ENCODE measurements at places on chromosomes 1 and 21.

DNA sequence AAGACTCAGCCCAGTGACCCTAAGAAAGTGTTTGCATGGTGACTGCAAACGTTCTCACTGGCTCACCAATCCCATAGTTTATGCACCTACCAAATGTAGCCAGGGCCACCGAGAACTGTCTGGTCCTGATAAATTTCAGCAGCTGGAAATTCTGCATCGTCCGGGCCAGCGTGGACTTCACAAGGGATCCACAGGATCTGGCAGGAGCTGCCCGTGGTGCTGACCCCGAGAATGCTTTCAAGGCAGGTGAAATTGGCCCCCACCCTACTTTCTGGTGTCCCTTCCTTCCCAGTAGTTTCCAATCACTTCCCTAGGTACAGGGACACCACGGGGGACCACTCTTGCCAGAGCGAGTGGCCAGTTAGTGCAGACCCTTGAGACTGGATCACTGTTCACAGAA lies 26.2 kb downstream of the UBASH3A start:
- peak; percentile 59 for DNase-seq

GRCh38 chr1:93651695-93652094 lies 29.9 kb downstream of the BCAR3 start:
- no peak for DNase-seq

DNA sequence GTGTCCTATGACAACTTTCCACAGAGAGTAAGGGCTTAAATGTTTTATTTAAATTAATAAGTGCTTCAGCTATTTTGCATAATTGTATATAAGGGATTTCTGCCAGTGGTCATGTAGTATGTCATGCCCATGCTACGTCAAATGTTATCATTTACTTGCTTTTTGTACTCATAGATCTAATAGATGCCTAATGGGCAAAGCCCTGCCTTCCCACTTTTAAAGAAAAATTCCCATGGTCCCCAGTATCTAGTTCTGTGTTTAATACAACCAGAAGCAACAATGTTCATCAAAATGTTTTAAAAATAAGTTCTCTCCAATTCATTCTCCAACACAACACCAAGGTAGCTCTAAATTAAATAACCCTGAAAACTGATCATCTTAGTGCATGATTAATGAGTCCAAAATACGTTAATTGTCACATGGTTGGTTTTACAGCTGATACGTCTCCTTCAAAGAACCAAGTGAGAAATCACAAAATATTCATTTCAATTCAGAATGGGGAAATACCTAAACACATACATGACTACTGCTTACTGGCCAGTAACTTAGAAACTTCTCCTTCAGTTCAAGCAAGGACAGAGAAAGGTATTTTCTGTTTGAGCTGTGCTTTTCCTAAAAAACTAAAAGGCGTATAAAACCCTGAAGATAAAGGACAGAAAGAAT lies 49.1 kb upstream of the SDC3 start:
- DNase-seq = no peak

- no peak for DNase-seq
These were observed 367.6 kb upstream of the VAMP3 start for GRCh38 chr1:7403265-7404045.

DNA sequence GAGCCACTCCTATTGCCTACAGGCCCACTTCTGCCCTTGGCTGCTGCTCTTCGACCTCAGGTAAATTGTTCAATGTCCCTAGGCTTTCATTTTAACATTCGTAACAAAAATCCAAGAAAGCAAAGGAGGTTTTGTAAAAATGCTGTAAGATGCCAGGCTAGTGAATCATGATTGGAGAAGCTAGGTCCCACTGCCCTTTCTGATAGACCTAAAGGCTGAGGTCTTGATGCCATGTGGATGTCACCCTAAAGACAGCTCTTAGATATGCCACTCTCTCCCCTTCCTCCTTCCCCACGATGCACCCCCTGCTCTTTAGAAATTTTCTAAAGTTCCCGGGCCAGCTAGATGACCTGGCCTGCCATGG lies 9.9 kb upstream of the TMEM39B start:
- no peak for DNase-seq

DNA sequence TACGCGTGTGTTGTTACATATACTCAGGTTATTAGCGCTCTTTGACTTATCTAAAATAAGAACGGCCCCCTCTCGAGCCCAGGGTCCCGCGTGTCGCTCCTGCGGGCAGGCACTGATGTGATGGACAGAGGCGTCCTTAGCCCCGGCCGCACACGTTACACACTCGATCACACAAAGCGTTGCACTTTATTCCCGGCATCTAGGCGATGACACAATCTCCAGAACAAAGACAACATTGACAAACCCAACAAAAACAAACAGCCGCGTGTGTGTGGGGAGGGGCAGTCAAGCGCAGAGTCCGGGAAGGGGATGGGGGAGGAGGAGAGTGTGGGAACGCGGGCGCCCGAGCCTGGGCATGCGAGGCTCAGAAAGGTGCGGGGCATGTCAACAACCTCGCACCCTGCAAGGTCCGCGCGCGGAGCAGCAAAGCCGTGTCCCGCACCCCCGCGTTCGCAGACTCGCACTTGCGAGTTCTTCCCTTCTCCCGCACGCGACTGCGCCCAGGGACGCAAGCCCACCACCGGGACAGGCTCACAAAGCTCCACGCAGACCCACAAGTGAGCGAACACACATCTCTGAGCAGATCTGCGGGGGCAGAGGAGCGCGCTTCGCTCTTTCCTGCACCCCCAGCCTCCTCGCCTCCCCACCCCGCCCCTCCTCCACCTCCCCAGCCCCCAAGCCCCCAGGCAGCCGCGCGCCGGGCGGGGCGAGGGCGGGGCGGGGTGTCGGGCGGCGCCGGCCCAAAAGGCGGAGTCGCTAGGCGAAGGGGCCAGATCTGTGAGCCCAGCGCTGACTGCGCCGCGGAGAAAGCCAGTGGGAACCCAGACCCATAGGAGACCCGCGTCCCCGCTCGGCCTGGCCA lies at the start of gene EFNA1:
EFNA1 (plus strand) TSS at position 772 of the 862 bp plus-strand sequence. CDS start 102 bp downstream, outside the sequence.
- DNase-seq = peak; percentile 82

DNA sequence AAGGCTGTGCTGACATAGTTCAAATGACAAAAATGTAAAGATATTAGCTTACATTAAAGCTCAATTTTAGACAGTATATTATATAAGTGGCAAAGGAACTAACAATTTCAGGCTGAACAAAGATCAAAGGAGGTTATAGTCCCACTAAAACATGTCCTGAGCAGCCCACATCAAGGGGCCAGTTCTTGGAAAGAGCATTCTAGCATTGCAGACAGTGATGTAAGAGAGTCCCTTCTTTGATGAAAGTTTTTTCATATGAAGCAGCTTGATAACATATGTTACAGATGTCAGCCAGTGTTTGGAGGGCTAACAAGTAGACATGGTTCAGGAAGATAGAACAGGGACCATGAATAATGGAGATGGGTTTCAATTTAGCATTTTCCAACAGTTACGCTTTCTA lies 301.7 kb downstream of the NTNG1 start:
- DNase-seq = no peak

GRCh38 chr1:5889901-5890300 lies 102.3 kb downstream of the NPHP4 start:
- DNase-seq = peak; percentile 47

GRCh38 chr1:72097851-72098570 lies 184.3 kb downstream of the NEGR1 start:
- DNase-seq = no peak

- DNase-seq = no peak
These were observed 26.2 kb downstream of the ASTN1 start for GRCh38 chr1:177138347-177138746.

DNA sequence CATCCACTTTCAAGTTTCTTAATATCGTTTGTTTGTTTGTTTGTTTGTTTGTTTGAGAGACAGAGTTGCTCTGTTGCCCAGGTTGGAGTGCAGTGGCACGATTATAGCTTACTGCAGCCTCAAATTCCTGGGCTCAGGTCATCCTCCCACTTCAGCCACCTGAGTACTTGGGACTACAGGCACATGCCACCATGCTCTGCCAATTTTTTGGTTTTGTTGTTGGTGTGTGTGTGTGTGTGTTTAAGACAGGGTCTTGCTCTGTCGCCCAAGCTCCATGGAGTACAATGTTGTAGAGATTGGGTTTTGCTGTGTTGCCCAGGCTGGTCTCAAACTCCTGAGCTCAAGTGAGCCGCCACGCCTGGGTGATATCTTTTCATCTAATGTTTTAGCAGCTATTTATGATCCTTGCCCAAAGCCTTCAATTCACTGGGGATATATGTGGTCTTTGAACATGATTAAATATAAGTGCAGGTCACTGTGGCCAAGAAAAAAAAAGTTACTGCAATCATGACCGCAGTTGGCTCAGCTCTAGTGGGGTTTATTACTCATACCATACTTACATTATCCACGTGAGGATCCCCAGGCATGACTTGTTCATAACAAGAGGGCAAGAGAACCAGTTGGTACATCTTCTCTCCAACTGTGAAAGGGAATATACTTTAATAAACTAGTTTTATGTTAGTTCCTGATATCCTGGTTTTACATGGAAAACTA lies 8.0 kb downstream of the RRP1B start:
- DNase-seq = no peak

GRCh38 chr1:234258071-234258470 lies 115.2 kb upstream of the COA6 start:
- DNase-seq = no peak

DNA sequence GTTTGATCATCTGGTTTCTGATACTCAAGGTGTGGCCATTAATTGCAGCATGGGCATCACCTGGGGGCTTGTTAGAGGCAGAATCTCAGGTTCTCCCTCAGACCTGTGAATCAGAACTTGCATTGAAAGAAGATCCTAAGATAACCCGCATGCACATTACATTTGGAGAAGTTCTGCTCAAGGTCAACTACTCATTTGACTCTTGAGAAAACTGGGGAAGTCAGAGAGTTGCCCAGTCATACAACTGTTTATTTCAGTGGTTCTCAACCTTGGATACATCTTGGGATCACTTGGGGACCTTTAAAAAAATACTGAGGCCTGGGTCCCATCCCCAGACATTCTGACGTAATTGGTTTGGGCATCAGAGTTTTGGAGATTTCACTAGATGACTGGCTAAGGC lies 30.5 kb downstream of the CAMTA1 start:
- no peak for DNase-seq

DNA sequence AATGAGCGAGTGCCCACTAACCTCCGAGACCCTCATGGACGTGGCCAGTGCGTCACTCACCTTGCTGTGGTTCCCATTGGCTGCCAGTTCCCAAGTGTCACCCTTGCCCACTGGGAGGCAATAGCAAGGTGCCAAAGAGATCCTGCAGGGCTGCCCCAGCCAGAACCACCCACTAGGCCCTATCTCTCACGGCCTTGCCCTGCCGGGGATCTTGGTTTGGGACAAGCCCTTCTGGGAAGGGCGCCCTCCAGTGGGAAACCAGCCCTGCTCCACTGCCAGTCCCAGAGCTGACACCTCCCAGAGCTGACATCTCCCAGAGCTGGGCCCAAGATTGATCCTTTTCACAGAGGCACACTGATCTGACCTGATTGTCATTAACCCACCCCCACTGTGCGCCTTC lies 2.1 kb upstream of the SELENON start:
- no peak for DNase-seq

Data from kidney (tissue), 22 donors.